NCI-H510A treated with DMSO at 0.1 percent for 48 hours (cell line): ENCODE measurements at places on chromosomes 1 and 21.
A peak's percentile ranks its signal among the peaks of the same experiment; 100 is the strongest.

DNA sequence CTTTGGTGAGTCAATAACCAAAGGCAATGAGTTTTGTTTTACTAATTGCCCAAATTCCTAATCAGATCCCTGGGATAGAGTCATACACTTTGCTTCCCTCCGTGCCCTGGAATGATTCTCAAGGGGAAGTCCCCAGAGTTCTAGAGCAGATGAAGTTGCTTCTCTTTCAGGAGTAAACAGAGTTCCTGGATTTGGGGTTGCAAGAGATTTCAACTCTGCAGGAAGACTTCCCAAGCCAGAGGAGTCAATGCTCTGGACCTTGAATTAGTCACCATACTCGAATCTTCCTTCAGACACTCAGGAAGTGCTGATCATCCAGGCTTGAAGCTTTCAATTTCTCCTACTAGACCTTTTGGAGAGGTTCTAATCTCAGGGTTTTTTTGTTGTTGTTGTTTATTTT, 39.6 kb downstream of the FCER1A start:
- DNase-seq: no peak

GRCh38 chr1:156927215-156928042, 7.0 kb downstream of the LRRC71 start:
- peak; percentile 80 for DNase-seq

- DNase-seq: peak; percentile 47
Observed at GRCh38 chr1:153509729-153510354, 25.9 kb downstream of the S100A6 start.

GRCh38 chr21:45987121-45987711, 5.6 kb downstream of the COL6A1 start:
- no peak for DNase-seq

GRCh38 chr1:173469656-173470055, 7.5 kb upstream of the PRDX6 start:
- no peak for DNase-seq

GRCh38 chr1:169321539-169321938, 46.1 kb downstream of the NME7 start:
- peak; percentile 35 for DNase-seq

GRCh38 chr21:44092211-44092610, 15.0 kb upstream of the PWP2 start:
- no peak for DNase-seq

- no peak for DNase-seq
Observed at GRCh38 chr1:3685222-3685621, 32.9 kb downstream of the TP73 start.

DNA sequence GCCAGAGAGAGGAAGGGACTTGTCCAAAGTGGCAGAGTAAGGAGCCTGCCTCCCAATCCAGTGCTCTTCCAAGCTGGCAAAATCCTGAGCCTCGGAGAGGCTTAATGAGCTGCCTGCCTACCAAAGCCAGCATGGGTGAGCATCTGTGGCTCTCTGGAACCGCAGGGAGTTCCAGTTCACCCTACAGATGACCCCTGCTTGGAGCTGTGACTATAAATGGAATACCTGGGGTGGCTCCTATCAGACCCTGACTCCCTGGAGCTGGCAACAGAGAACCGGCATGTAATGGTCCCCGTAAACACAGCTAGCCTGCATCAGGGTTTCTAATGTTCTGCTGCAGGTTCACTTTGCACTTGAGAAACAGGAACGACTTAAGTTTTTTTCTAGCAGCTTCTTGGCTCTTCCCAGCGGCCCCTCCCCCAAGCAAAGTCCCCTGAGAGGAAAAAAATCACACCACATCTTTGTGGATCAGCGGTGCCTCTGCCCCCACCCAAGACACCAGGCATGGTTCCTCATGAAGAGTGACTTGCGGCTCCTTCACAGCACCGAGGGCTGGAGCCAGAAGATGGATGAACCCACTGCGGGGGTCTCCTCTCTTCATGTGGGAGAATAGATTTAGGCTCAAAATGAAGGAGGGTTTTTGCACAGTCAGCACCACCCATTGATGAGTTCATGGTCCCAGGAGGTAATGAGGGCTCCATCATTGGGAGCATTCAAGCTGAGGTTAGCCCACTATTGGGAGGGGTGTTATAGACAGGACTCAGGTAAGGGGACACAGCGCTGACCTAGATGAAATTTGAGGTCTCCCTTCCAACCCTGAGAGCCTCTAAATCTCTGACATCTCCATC, 79.0 kb downstream of the SYT2 start:
- no peak for DNase-seq

- no peak for DNase-seq
Observed at GRCh38 chr1:11653861-11654136, 430 bp downstream of the FBXO2 start.

GRCh38 chr1:185853739-185854138, 119.5 kb downstream of the HMCN1 start:
- no peak for DNase-seq

- no peak for DNase-seq
Observed at GRCh38 chr1:202187697-202188407, 5.7 kb upstream of the LGR6 start.

GRCh38 chr1:157001304-157001703, 44.2 kb downstream of the ARHGEF11 start:
- DNase-seq: no peak

DNA sequence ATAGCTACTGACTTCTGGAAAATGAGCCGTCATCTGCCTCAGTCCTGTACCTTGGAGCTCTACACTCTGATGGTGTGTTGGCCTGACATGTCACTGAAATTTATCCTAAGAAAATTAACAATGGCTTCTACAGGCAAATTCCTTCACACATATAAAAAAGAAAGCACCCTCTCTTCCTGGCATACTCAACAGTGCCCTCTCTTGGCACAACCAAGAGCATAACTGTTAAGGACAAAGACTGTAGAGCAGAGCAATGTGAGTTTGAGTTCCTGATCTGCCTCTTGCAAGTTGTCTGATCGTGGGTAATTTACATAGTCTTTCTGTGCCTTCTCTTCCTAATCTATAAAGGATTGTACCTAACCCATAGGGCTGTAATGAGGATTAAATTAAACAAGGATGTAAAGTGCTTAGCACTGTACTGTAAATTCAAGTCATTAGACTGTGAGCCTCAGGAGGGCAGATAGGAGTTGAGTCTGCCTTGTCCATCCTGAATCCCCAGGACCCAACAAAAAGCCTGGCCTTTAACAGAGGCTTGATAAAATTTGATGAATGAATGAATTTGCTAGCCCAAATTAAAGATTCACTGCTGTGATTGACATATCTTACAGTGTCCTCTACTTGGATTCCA, 83.5 kb downstream of the SYF2 start:
- no peak for DNase-seq

DNA sequence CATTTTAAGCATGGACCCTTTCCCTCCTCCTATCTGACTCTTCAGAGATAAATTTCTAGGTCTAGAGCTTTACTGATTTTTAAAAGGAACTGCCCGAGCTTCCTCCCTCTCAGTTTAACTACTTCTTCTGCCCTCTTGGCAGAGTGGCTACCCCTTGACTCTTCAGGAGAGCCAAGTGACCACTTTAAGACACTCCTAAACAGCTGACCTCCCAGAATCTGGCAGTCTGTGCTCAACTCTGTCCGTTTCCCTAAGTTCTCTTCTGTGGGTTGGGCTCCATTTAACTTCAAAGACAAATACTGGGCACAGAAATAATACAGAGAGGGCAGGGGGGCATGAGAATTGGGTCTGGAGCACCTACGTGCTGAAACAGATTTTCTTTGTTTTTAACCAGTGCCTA, 196.3 kb upstream of the FOXD3 start:
- DNase-seq: no peak

DNA sequence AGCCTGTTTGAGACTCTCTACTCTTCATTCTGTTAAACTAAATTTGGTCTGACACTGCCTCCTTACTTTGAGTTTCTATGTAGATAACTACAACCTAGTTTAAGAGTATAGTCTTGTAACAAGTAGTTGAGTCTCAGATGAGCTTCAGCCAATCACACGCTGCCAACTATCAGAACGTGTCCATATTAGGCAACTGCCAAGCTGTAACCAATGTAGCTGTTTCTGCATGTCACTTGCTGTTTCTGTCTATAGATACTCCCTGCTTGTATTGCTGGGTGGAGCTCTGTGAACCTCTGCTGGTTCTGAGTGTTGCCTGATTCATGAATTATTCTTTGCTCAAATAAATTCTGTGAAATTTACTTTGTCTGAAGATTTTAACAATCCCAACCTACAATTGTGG, 452.6 kb upstream of the NR5A2 start:
- DNase-seq: no peak

- no peak for DNase-seq
Observed at GRCh38 chr1:18035145-18035544, 72.5 kb upstream of the IGSF21 start.

- peak; percentile 94 for DNase-seq
Observed at GRCh38 chr1:13487143-13487868, 26.5 kb downstream of the LRRC38 start.

GRCh38 chr21:43994085-43994484, 18.0 kb upstream of the TRAPPC10 start:
- DNase-seq: no peak

DNA sequence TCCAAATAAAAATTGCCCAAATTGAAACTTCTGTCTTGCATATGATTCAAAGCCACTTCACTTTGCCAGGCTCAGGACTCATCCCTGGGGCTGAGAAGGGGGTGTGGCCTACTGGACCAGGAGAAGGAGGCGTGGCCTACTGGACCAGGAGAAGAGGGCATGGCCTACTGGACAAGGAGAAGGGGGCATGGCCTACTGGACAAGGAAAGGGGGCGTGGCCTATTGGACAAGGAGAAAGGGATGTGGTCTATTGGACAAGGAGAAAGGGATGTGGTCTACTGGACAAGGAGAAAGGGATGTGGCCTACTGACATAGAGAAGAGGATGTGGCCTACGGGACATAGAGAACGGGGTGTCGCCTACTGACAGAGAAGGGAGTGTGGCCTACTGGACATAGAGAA, 405.3 kb downstream of the RRAGC start:
- DNase-seq: no peak

GRCh38 chr1:59290193-59290949, 6.5 kb upstream of the FGGY start:
- DNase-seq: peak; percentile 53

- no peak for DNase-seq
Observed at GRCh38 chr1:37233606-37234005, 199.3 kb upstream of the GRIK3 start.

DNA sequence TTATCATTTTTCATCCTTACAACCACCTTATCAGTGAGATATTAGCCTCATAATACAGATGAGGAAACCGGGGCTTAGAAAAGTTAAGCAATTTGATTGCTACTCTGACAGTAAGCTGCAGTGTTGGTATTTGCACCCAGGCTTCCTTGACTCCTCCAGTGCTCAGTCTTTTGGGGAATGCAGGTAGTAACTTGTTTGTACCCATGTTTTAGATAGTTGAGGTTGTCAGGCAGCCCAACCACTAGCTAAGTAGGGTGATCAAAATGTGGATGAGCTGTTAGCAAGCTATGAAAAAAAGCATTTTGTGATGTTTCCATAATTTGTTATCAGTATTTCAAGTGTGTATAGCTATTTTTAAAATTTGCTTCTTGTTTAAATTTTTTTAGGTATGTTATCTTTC, 80.8 kb downstream of the SASS6 start:
- DNase-seq: no peak

GRCh38 chr1:16125088-16125470, 30.8 kb downstream of the EPHA2 start:
- DNase-seq: no peak

DNA sequence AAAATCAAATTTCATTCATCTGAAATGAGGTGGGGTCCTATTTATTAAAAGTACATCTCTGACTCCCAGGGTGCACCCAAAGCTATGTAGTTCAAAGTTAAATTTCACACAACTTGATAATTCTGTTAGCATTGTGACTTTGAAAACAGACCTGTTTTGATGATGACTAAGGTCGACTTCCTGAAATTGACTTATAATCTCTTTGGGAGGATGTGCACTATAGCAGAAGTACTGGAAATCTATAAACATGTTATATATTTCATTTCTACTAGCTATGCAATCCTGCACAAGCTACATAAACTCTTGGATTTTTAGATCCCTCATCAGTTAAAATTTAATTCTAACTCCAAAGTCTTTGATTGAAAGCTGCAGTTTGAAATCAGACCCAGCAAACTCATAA, 507.6 kb downstream of the NEGR1 start:
- no peak for DNase-seq

- no peak for DNase-seq
Observed at GRCh38 chr21:44761747-44762208, 39.8 kb downstream of the UBE2G2 start.

DNA sequence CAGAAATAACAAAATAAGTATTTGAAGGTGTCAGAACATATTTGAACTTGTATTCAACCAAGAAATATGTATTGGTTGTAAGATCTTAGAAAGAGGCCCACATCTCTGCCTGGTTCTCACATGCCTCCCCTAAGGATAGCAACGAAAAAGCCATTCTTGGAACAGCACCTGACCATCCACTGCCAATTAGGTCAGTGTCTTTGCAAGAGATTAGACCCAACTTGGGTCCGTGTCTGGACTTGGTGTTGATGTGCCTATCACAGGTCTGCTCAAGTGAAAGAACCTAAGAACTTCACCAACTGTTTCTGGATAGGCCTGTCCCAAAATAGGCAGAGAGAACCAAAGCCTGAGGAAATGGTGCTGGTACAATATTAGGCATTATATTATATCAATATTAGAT, 46.0 kb upstream of the COG2 start:
- DNase-seq: no peak

DNA sequence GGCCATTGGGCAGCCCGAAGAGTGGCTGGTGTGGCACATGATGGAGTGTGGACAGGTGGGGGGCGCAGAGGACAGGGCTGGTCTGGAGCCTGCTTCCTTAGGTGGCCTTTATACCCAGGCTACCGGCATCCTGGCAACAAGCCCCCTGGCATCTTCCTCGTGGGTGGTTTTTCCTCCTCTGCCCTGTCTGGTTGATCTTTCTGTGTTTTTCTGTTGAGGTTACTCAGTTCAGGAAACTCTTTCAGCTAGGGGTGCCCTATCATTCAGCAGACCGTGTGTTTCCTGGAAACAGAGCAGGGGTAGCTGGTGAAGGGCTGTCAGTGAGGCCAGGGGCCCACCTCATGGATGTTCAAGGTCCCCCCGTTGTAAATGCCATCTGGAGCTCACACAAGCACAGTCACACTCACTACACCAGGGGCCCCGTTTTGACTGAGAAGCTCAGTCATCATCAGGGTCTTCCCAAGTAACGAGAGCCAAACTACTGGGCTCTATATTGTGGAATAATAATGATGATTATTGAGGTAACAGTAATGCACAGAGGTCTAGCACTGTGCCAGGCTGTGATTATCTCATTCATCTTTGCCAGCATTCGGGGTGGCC, at the start of gene KRTAP12-4:
TSS of gene KRTAP12-4 (minus strand) at position 84 of the 600 bp plus-strand sequence. CDS start at position 39, 45 bp downstream.
- DNase-seq: no peak

DNA sequence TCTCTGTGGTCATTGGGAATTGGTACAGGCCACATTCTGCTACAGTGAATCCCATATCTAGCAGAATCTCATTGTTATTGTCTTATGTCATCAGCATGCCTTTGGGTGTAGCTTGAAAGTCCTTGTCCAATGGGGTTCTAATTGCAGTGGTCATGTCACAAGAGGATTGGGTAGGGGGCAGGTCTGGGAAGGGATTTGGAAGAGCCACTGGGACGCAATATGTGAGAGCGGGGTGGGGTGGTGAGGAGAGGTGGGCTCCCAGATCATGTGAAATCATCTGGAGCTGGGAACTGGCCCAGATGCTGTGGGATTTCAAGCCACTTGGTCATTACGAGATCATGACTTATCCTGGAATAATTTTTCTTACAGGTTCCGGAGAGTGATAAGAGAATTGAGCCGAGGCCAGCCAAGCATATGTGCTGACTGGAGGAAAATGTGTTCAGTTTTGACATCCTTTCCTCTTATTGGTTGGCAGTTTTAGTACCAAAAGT, 16.3 kb downstream of the CNIH3 start:
- DNase-seq: no peak

- no peak for DNase-seq
Observed at GRCh38 chr1:10735563-10736305, 60.7 kb downstream of the CASZ1 start.
